T-helper 1 cell (primary cell): ENCODE measurements at places on chromosomes 1 and 21.

- DNase-seq: peak; percentile 78
Measured at GRCh38 chr1:121519042-121519755, 334.4 kb downstream of the SRGAP2C start.

DNA sequence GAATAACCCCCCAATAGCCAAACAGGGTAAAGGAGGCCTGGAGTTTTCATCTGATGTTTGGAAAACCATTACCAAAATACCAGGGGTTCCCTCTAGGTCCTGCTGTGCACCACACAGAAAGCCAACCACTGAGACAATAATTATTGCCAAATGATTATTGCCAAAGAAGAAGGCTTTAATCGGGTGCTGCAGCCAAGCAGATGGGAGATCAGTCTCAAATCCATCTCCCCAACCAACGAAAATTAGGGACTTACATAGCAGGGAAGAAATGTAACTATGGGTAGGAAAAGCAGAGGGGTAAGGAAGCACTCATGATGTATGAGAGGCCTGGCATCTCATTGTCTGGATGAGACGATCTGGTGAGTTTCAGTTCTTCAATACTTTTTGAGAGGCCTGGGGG is 28.8 kb upstream of the LPGAT1 start:
- DNase-seq: no peak

DNA sequence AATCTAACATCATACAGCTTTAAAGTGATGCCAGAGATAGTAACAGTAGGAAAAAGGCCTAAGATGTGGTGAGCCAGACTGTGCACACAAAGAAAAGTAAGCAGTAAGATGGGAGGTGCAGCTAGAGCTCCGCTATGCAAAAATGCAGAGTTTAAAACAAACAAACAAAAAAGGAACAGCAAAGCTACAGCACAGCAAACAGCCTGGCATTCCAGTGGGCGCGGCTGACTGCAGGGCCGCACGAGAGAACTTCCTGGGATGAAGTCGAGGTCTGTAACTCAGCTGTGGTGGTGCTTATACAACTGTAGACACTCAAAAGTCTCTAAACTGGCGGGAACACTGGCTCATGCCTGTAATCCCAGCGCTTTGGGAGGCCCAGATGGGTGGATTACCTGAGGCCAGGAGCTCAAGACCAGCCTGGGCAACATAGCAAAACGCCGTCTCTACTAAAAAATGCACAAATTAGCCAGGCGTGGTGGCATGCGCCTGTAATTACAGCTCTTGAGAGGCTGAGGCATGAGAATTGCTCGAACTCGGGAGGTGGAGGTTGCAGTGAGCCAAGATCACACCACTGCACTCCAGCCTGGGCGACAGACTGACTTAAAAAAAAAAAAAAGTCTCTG is 30.1 kb downstream of the PRDM15 start:
- DNase-seq: no peak

GRCh38 chr1:183493540-183494245 is 21.4 kb downstream of the SMG7 start:
- DNase-seq: no peak

DNA sequence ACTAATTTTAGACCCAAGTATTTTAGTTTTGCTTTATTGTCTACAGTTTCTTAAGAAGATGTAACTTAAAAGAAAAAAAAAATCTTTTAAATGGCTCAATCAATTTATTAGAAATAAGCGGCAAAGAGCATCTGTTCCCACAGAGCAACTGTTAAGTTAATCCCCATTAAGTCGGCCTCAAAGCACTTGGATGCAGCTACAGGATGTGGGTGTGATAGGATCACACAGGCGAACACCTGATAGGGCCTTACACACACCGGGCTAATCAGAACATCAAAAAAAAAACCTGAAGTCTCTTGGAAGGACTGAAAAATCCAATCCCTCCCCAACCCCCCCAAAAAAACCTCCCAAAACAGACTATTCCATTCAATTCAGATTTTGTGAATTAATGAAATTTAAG is 23.0 kb downstream of the APP start:
- DNase-seq: no peak

DNA sequence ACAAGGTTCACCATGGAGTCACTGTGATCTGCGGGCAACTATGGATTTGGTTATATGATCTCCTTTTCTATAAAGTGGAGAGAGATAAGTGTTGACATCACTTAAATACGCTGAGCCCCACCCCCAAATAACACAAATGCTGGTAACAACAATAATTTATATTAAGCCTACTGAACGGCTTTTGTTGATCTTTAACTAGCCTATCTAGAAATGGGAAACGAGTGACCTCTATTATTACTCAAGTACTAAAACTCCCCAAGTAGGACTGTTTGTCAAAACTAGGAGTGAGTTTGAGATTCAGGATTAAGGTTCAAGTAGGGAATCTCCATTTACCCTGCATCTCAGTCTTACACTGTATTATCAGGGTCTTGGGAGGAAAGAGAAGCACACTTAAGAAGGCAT is 52.2 kb downstream of the MAP3K7CL start:
- no peak for DNase-seq

DNA sequence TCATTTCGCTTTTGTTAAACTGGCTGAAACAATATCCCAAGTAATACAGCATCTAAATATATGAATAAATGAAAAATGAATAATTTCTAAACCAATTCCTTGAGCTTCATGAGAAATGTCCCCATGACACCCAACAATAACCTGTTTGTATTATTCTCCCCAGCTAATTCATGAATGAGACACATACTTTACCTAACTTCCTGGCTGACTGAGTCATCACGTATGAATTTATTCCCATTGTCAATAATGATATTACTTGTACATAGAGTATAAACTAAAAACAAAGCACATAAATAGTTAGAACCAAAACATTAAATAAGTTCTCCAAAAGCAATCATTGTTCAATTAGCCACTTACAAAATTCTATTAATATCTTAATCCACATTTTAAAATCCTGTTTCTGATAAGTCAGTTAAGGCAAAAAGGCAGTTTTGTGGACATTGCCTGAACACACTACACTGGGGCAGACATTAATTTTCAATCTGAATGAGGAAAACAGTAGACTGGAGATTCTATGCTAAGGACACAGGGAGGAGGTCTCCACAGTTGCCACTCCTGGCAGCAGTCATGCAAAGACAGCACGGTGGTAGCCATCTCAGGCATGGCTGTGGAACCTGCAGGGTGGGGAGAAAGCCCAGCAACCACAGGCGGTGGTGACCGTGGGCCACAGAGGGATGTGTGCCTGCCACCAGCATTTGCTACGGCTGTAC is 48.2 kb downstream of the SLC9C2 start:
- no peak for DNase-seq

DNA sequence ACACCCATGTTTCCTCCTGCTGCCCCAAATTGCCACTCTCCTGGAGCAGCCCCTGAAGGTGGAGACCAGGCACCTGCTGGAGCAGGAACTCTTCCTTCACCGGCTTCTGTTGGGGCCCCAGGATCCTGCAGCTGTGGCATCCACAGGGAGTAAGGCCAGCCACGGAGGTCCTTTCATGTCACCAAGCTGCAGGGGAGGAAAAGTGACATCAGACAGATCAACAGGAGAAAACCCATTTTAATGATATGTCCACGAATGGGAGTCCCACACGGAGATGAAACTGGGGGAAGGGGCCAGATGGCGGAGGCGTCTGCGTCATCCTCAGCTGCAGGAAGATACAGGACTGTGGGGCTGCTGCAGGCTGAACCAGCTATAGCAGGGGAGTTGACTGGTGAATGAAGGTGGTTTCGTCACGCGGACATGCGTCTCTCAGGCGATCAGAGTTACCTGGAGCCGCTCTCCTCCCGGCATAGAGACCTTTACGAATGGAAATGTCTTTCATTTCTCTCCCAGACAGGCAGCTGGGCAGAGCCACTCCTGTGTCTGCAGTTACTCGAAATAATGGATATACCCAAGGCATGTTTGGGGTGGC is 9.9 kb downstream of the TP73 start:
- no peak for DNase-seq

- no peak for DNase-seq
Measured at GRCh38 chr1:203537806-203538464, 44.0 kb downstream of the OPTC start.

DNA sequence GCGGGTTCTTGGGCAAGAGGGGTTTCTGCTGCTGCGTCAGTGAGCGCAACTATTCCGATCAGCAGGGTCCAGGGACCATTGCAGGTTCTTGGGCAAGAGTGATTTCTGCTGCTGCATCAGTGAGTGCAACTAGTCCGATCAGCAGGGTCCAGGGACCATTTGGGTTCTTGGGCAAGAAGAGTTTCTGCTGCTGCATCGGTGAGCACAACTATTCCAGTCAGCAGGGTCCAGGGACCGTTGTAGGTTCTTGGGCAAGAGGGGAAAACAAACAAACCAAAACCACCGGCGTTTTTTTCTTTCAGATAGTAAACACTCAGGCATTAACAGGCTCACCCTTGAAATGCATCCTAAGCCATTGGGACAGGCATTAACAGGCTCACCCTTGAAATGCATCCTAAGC is 32.6 kb downstream of the SPATA6 start:
- no peak for DNase-seq

- DNase-seq: no peak
Measured at GRCh38 chr21:45860493-45861155, 120.9 kb upstream of the COL6A1 start.

GRCh38 chr1:78068681-78069283 is 23.0 kb downstream of the GIPC2 start:
- no peak for DNase-seq

GRCh38 chr21:45335761-45336534 is 48.3 kb upstream of the POFUT2 start:
- no peak for DNase-seq

GRCh38 chr1:235460770-235461169 is 43.5 kb downstream of the B3GALNT2 start:
- DNase-seq: no peak

- peak; percentile 100 for DNase-seq
Measured at GRCh38 chr1:235011599-235012435, 116.8 kb downstream of the TOMM20 start.

DNA sequence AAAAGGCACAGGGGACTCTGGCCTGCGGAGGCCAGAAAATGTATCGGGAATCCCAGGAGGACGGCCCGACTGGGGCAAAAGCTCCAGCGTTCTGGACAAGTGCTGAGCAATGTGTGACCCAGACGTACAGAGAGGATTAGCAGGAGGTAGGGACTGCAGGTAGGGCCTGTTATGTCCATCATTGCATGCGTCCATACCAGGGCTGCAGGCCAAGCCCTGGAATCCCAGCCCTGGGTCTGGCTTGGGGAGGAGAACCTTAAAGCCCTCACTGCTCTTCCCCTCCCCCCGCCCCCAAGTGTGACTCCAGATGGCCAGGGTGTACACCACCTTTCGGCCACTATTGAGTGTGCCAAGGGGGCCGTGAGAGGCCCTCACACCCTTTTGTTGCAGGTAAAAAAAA is 2.0 kb downstream of the RNF207 start:
- DNase-seq: no peak

- no peak for DNase-seq
Measured at GRCh38 chr1:90833466-90834110, 116.5 kb upstream of the BARHL2 start.

- no peak for DNase-seq
Measured at GRCh38 chr1:8389958-8390535, 72.1 kb downstream of the SLC45A1 start.

- DNase-seq: no peak
Measured at GRCh38 chr1:226408285-226409184, 642 bp upstream of the PARP1 start.

DNA sequence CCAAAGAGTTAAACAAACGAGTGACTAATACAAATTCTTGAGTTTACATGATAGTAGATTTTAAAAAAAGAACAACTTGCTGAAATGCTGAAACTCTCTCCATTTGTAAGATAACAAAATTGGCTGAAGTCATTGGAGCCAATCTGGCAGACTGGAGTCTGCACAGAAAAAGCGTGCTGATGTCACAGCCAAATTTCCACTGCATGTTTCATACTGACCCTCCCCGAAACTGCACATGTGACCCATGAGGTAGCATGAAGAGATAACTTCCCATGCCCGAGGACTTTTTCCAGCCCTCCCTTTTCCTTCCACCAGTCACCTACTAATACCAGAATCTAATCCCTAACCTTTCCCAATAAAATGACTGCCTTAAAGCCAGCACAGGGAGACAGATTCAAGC is 1.2 kb upstream of the LELP1 start:
- DNase-seq: no peak

- no peak for DNase-seq
Measured at GRCh38 chr1:243497939-243498681, 242.3 kb downstream of the SDCCAG8 start.
